Cardiac muscle cell (in vitro differentiated cells and primary cell): ENCODE measurements at places on chromosomes 3 and 15. TPM values are rescaled to one million over a fixed set of nuclear protein-coding genes. Genes with fewer than 3 reads are reported as not detected.

GRCh38 chr3:117003501-117003900 lies 293.9 kb downstream of the TUSC7 start:
- DNase-seq = no peak

DNA sequence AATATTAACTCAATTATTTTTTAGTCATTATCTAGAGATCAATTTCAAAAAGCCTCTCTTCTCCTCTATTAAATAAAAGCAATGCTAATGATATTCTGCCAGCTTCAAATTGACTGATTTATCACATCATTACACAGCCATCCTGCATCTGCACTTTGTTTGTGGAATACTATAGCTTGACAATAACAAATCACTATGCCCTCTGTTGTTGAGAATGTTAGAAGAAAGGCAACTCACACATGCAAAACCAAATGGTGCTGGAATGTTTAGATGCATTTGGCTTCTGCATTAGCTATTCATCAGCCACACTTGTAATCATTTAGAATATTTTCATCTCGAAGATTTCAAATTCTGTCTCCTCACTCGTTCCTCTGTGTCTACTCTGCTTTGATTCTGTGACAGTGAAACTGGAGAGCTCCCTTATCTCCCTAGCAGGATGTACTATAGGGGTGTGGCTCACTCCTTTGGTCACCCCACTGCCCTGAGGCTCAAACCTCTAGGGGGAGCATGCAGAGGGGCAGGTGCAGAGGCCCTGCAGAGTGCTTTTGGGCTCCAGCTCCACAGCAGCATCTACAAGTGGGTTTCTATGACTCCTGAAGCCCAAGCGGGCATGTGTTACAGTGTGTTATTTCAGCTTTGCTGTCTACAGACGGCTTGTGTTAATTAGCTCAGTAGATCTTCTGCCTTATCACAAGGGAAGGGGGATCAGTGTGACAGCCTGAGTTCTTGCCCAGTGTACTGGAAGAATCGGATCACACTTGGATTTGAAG lies 454.1 kb upstream of the BCHE start:
- no peak for DNase-seq

DNA sequence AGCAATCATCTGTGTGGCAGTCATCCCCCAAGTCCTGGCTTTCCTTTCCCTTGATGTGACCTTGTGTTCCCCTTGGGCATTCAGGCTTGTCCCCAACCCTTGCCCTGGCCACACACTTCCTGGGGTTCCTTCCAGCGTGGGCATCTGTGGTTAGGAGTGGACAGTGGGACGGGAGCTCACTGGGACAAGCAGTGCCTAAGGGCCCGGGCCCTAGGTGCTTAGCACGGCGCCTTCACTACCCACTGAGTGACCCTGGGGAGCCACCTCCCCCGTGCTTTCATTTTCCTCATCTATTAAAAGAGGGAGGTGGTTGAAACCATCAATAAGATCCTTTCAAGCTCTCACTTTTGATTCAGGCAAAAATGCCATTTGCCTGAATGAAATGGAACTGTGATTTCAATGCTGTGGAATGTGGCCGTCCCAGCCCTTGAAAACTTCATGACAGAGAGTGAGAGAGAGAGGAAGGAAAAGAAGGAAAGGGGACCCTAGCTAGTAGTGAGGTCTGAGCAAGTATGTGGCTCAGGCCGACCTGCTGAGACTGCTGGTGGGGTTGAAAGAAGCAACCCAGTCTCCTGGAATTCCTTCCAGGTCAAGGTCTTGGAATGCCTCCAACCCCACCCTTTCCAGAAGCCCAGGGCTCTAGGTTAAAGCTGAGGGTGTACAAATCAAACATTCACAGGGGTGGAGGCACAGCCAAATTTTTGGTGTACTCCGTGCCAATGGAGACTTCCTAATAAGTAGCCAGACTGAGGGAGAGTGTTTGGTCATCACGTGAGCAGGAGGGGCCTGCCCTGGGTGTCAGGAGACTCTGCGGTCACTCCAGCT lies 302.9 kb downstream of the TLE3 start:
- DNase-seq = peak; percentile 34

GRCh38 chr15:52351206-52351908 lies 55.8 kb upstream of the MYO5C start:
- no peak for DNase-seq

DNA sequence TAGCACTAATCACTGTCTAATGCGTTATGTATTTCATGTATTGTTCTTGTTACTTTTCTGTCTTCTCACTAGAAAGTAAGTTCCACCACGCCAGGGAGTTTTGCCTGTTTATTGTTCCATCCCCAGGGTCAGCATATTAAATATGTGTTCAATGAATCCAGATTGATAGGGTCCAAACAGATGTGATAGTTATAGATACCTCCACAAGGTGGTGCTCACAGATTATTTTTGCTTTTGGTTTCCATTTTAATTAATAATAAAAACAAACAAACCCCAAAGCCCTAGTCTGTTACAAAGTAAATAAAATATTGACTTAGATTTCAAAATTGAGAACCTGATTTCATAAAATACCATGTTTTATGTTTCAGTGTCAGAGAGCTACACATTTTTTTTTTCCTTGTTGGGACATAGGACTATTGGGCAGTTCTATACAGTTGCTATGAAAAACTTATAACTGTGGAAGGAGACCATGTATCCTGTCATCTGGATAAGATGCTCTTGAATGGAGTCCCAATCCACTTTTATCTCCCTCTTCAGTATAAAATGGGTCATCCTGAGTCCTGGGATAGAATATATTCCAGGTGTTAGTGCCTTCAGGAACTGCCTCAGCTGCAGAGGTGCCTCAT lies 12.4 kb downstream of the OTOL1 start:
- no peak for DNase-seq

GRCh38 chr15:51623386-51623938 lies 891 bp upstream of the DMXL2 start:
- peak; percentile 13 for DNase-seq

DNA sequence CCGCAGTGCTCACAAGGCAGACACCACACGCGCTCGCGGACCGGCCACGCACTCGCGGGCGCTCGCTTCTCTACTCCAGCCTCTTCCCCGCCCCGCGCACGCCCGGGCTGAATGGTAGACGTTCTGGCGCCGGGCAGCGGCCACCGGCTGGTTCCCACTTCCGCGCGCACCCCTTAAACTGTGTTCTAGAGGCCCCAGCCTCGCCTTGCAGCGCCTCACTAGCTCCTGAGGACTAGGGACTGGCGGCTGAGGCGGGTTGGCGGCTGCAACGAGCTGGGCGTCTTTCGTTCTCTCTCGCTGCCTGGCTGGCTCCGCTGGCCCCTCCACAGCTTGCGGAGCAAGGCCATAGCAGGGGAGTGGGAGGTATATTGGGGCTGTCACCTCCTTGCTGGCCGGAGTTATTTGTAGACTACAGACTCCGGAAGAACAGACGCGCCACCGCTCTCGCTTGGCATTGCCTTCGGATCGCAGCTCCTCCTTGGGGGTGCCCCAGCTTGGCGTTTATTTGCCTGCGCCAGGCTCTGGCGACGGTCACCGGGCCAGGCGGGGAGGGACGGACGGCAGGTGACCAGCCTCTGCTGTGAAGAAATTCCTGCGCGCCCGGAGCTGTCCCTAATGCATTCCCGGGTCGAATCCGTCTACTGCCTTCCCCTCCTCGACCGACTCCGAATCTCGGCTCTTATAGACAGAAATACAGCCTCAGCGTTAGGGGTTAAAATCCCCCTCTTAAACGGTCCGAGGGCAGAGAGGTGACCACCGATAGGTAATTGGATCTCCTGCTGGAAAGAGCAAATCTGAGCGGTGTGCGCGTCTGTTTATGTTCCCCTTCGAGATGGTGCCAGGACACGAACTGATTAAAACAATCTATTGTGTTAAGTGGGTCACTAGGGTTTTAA lies 1.3 kb downstream of the GREM1 start:
- peak; percentile 51 for DNase-seq

- DNase-seq = no peak
These were observed 8.8 kb downstream of the RBP1 start for GRCh38 chr3:139530717-139531116.

The ISLR gene
- polyA plus RNA-seq = 0.25 and 0.44 TPM in 2 replicates

The MUC13 gene
- 0.06 TPM in 1 of 2 replicates, not detected in the other for polyA plus RNA-seq

The TRH gene
- 113 and 149 TPM in 2 replicates for polyA plus RNA-seq
